Inflammatory macrophage treated with lipopolysaccharide for 4 hours (primary cell): ENCODE measurements at places on chromosomes 7 and 10.
A peak's percentile ranks its signal among the peaks of the same experiment; 100 is the strongest.

DNA sequence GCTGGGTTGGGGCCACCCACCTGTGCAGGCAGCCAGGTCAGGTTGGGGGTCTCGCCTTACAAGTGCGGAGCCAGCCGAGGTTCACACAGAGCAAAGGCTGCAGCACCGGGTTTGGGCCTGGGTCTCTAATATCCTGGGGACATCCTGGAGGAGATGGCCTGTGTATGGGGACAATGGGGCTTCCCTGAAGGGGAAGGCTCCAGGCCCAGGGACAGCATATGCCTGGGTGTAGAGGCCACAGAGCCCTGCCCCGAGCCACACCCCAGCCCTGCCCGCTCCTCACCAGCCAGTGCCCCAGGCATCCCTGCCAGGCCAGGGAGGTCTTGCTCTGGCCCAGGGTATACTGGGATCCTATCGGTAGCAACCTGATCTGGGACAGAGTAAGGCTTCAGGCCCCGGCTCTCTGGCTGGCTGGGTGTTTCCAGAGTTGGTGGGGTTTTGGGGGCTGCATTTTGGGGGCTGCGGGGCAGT, 9.1 kb downstream of the TTYH3 start:
- DNase-seq = no peak

GRCh38 chr7:137937202-137937560, 64.7 kb downstream of the CREB3L2 start:
- no peak for DNase-seq

- DNase-seq = no peak
These were observed 7.3 kb upstream of the TRIP6 start for GRCh38 chr7:100859856-100860255.

DNA sequence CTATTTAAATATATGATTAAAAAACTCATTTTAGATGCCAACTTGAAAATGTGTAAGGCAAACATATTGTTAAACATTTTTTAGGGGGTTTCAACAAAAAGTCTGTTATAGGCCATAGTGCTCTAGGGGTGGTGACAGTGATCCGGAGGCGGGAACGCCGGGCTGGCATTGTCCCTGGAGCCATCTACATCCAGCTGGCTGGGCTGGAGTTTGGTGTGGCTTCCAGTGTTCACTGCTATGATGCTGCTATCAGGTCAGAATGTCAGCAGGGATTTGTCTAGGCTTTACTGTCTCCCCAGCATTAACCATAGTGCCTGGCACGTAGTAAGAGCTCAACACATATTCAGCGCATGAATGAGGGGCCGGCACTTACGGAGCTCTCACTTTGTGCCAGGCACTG, 1.9 kb upstream of the SLC18A2 start:
- DNase-seq = no peak

GRCh38 chr7:590731-591551, 71.3 kb upstream of the PDGFA start:
- DNase-seq = no peak

DNA sequence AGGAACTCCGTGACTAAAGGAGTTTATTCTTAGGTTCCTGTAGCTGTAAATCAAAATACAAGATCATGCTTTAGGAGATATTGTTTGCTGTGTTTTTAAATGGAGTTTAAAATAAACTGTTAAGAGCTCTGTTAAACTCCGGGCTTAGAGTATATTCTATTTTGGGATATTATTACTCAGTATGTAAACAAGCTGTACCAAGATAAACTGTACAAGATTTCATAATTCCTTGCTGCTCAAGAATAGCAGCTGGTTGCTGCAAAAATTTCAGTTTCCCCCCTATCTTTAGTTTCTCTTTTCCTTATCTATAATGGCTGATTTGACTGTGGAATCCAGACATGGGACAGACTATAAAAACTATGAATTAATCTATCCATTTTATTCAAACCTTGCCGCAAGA, 215.7 kb downstream of the HTR7 start:
- no peak for DNase-seq

GRCh38 chr7:140062528-140063299, at the start of gene PARP12:
Gene PARP12 (minus strand): TSS chr7:140062951. CDS start chr7:140062847, 104 bp downstream.
- DNase-seq = peak; percentile 96

DNA sequence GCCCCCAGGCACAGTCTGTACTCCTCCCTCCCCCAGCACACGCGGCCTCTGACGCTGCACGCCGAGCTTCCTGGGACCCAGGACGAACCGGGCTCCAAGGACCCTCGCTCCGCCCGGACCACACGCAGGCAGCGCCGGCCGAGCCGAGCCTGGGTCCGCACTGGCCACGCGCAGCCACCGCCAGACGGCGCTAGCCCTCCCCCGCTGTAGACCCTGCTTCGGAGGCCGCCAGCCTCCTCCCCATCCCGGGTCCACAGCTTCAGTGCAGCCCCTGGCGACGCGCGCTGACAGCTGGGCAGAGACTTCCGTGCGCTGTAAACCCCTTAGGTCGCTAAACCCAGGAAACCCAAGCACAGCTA, 936 bp upstream of the TCERG1L start:
- no peak for DNase-seq

GRCh38 chr10:126188679-126189200, 199.5 kb downstream of the ADAM12 start:
- DNase-seq = no peak
